ENCODE measurements at places on chromosomes 1 and 21.

GRCh38 chr1:966704-967300 lies 520 bp downstream of the PLEKHN1 start:
- DNase-seq, result peak; percentile 64

GRCh38 chr1:207499573-207499972 lies 3.6 kb downstream of the CR1 start:
- peak; percentile 65 for DNase-seq

- peak; percentile 89 for DNase-seq
Observed at GRCh38 chr21:42424914-42425541, 21.3 kb downstream of the UBASH3A start.

DNA sequence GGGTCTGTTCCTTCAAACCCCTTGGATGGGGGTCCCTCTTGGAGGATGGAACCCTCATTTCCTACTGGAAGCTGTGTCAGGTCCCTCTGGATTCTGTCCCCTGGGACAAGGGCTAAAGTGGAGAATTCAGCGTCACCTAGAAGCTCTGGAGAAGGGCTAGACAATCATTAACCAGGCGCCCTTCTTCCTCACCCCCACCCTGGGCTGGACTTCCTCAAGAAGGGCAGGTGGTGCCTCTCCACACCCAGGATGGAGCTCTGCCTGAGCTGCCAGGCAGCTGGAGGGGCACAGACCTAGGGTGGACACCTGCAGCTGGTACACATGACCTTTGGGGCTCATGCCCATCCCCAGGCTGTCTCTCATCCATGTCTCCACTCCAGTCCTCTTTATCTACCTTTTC lies 3.6 kb downstream of the CELF3 start:
- DNase-seq, result no peak

- no peak for DNase-seq
Observed at GRCh38 chr1:68481041-68481440, 15.8 kb downstream of the DEPDC1 start.

DNA sequence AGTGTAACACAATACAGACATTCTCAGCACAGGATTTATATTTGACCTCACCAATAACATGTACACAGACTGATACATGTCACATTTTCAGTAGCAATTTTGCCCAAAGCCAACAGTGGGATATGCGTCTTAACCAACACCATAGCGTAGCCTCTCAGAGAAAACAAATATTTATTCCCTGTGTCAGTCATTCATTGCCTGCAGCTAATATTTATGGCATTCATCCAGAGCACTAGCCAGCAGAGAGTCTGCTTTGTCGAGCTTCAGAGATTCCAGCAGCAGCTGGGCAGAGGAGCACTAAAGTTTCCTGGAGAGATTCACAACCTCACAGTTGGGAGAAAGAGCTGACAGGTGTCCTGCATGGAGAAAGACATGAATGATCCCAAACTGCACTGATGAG lies 400.7 kb upstream of the DAB1 start:
- DNase-seq, result no peak

- no peak for DNase-seq
Observed at GRCh38 chr1:91776068-91776794, 109.7 kb downstream of the TGFBR3 start.

DNA sequence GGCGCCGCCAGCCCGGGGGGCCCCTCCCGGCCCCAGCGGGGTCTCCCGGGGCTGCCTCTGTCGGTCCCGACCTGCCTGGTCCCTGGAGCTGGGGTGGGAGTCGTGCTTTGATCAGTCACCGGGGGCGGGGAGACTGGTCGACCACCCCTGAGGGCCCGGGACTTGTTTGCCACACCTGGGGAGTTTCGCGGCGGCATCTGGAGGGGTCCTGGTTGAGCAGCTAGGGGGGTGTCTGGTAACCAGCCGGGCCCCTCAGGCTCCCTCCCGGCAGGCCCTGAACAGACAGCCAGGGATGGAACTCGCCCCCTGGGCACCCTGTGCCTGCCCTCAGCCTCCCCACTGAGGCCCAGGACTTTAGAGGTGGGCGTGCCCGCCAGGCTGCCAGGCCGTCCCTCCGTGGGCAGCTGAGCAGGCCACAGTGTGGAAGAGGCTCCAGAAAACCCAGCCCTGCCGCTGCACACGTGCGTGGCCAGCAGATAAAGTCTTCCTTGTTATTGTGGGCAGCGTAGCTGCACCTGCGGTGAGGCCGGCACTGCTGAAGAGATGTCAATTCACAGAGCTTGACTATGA lies 13.3 kb upstream of the SAMD11 start:
- DNase-seq, result no peak

DNA sequence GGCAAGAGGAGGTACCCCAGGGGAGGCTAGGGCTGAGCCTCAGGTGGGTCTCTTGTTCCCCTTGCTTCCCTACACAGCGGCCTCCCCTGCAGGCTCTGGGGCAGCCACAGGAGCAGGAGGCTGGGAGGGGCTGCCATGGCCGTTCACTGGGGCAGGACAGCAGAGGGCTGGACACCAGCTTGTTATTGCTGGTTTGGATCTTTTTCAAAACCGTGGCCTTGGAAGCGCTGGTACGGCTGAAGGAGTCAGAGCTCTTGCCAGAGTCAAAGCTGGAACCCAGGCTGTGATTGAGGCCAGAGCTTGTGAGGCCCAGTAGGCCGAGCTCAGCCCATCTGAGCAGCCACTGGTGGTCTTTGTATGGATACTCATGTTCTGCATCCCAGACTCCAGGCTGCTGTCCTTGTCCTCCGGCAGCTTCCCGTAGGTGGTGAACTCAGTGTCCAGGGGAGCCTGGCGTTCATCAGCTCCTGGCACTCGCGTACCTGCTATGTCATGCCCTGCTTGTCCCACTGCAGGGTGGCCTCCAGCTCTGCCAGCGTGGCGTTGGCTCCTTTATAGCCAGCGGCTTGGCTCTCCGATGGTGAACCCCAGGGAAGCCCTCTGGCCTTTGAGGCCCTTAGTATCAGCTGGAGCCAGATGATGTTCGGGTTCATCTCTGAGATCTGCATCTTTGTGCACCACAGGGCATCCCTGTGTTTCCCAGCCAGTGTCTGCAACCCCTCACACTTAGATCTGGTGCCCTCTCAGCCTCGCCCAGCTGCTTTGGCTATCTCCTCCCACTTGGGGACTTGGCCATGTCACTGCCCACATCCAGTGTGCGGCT lies 40.3 kb upstream of the THEM4 start:
- DNase-seq, result no peak

DNA sequence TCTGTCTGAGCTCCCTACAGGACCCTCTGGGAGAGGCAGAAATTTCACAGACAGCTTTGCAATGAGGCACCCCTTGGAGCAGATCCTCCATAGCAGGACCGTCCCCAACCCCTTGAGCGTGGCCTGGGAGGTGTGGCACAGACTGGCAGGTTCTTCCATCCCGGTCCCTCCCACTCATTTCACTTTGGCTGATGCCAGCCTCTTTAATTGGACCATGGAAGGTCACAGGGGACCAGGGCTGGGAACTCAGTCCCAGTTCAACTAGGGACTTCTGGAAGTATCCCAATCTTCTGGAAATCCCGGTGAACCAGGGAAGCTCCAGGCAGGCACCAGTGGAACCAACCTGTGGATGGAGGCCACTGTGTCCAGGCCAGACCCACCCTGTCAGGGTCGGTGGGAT lies 83.7 kb downstream of the SPSB1 start:
- no peak for DNase-seq

DNA sequence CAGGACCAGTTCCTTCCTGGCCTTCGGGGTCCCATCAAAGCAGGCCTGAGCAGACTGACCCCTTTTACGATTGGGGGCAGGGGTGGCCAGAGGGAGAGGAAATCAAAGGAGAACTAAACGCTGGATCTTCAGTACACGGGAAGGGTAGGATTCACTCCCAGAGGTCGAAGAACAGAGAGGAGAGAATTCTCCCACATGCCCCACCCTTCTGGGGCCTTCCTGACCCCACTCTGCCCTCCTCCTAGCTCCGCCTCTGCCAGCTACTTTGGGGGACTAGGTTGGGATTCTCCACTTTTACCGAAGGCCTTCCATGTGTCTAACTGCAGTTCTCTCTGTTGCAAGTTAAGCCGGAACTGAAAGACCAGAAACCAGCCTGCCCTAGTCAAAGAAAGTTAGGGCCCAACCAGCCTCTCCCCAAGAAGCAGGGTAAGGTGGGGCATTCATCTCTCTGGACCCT lies 654 bp upstream of the ARHGEF2 start:
- no peak for DNase-seq

DNA sequence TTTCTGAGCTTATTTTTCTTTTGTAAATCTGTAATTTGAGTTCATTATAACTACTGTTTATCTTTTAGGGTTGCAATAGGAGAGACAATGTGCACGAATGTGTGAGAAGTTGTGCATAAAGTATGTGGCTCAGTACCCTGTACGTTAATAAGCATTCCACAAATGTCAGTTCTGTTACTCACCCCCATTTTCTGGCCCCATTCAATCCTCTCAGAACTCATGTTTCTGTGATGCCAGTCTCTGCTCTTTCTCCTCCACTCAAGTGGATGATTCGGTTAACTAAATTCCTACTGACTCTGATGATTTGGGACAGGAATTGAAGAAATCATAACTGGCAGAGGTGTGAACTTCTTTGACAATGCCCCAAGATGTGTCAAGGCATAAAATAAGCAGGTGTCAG lies 10.2 kb upstream of the DMRTB1 start:
- no peak for DNase-seq

DNA sequence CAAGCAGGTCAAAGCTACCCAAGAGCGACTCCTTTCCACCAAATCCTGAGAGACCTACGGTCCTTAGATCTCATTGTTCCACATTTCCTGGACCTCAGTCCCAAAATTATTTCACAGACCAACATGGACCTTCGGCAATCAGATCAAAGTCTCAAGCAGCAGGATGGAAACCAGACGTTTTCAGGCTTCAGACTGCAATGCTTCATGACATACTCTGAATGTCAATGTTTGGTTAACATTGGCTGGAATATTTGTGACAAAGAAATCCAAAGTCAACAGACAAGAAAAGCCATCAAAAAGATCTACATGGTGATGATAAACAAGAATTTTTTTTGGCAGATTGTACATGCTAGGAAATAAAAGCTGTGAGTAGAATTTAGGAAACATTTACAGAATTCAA lies 1057.3 kb downstream of the ADGRL2 start:
- DNase-seq, result no peak

DNA sequence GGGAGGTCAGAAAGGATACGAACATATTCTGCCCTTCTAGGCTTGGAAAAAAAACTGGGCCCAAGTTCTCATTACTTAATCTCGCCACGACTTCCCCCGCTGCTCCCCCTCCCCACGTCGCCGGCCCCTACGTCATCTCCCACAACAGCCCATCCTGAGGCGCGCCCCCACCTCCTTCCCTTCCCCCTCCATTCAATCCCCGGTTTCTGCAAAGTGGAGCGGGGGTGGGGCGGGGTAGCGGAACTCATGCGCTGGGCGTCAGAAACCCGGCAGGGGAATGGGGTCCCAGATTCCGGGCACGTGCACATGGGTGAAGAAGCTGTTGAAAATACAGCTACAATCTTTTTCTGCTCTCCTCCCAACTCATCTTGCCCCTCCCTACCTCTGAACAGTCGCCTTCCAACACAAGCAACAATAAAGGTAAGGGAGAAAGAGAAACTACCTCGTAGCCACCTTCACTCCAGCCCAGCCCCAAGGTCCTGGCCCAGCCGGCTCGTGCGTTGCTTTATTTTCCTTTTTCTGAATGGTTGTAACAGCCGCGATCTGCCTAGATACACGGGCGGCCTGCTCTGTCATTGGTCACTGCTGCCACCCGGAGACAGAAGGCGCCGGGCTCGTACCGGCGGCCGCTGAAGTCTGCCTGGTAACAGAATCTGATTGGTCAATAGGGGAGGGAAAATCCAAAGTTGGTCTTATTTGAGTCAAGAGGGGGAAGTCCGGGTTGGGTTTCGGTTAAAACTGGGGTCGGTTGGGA lies at the start of gene RFX5:
Gene RFX5, minus strand, starts transcription at position 484 of the 754 bp plus-strand sequence. CDS start 932 bp downstream, outside the sequence.
- DNase-seq, result peak; percentile 93

- DNase-seq, result no peak
Observed at GRCh38 chr1:76832521-76832920, 34.8 kb upstream of the ST6GALNAC5 start.

DNA sequence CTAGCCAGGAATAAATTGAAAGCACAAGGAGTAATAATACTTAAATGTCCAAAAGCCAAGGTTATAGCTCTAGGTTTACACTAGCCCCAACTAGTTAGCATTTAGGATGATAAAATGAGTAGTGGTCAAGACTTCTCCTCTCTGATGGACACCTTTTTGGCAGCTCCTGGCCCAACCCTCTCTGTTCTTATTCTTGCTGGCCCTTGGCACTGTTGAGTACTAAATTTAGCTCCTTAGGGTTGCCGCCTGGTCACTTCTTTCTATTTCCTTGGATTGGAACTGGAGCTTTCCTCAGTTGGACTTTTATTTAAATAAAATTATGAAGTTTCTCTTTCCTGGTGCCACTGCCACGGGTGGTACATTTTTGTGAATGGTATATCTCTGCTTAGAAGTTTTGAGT lies 28.3 kb downstream of the ARID1A start:
- DNase-seq, result no peak

DNA sequence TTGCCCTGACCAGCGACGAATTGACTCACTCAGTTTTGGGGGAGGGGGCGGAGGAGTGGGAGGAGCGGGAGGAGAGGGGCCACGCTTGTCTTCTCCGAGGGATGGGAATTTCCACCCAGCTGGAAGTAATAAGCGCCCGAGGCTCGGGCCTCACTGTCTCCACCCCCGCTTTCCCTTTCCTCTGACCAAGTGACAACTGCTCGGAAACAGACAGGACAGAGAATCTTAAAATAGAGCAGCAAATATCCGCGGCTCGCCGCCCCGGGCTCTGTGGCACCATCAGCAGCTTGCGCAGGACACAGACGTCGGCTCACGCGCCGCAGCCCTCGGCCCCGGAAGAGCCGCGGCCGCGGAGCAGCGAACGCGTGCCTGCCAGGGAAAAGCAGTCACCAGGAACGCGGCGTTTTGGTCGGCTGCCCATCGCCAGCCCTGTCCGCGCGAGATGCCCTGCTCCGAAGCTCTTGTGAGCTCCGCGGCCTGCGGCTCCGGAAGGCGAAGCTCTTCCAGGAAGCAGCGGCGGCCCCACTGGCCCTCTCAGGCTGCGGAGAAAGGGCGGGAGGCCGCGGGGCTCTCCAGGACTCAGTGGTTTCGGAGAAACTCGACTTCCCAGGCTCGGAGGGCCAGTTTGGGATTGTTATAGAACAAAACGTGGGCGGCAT lies 10.7 kb upstream of the RGS16 start:
- DNase-seq, result peak; percentile 34

GRCh38 chr1:176017722-176018121 lies 189.4 kb downstream of the COP1 start:
- DNase-seq, result no peak

DNA sequence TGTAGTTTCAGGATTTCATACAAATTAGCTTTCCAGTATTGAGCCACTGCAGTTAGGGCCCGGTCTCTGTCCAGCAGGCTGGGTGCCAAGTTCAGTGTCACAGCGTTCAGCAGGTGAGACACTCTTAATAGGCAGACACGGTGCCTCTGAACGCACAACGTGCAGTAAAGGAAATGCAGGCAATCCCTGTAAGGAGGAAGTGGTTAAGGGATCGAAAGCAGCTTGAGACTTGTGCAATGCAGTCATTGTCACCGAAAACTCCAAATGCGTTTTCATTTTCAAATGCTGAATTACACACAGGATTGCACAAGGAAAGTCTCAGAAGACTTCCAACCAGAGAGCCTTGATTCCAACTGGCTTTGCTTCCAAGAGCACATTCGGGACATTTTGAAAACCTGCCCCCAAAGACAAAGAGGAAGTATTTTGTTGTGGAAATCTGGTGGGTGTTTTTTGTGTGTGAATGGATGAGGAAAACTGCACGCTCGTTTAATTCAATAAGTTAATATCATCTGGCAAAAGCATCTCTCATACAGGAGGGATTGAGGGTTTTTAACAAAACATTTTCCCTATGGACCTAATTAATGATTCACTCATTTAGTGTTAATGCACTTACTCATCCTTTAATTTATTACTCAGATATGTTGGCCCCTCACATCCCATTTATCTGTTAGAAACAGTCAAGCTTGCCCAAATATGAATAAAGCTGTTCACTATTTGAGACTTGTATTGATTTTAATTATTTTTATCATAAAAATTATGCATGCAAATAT lies 61.6 kb downstream of the PTGS2 start:
- DNase-seq, result peak; percentile 11
